BJ (cell line): ENCODE measurements at places on chromosomes 11 and 22. TPM values are rescaled to one million over a fixed set of nuclear protein-coding genes. Genes with fewer than 3 reads are reported as not detected.

YWHAH gene
- polyA plus RNA-seq, result 140 and 146 TPM in 2 replicates

ZNF70 gene
- 1.4 TPM in 2 replicates for polyA plus RNA-seq

RFPL2 gene
- polyA plus RNA-seq, result not detected in 2 replicates

OR52H1 gene
- polyA plus RNA-seq, result not detected in 2 replicates

DNA sequence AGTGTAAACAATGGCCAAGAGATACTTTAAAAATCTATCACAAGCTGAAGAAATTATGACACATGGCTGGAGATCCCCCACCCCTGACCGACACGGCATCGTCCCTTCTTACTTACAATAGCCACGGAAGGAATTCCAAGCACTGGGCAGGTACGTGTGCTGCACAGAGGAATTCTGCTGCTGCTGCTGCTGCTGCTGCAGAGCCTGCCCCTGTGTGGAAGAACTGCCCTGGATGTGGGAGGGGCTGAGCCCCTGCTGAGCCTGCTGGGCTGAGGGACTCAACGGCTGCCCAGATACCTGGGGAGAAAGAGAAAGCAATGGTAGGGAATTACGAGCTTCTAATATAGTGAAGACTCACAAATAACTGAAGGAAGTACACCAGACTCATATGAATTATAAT, 15.0 kb upstream of the NFRKB start:
- DNase-seq, result no peak

DNA sequence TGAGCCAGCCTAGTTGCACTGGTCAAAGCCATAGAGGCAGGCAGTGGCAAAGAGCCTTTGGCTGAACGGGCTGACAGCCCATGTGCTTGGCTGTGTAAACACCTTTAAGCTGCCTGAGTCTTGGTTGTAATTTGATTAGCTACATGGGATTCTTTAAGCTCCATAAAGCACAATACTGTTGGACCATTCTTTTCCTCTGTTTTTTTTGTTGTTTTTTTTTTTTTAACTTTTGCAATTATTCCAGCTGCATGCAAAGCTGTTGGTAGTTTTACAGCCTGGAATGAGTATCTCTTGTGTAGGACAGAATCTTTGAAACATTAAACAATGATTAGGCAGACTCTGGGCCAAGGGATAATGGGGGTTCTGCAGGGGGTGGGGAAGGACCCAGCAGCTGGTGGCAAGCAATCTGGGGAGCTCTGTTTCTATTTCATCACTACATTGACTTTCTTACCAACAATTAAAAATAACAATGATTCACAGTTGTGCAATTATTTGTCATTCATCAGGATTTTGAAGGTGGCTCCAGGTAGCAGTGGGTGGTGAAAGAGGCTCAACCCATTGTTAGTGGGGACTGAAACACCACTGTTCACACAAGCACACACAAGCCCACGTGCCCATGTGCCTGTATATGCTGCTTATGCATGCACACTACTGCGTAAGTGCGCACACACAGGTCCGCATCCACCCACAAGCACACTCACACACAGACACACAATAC, 69.5 kb upstream of the CSNK2A3 start:
- no peak for DNase-seq

- no peak for DNase-seq
These were observed 21.0 kb upstream of the BARX2 start for GRCh38 chr11:129354691-129355090.

GRCh38 chr11:11965192-11965591, 43.2 kb downstream of the DKK3 start:
- no peak for DNase-seq

GRCh38 chr22:37244114-37244921, at the start of gene RAC2:
Gene RAC2 (minus strand): TSS chr22:37244269. CDS start chr22:37244148, 121 bp downstream.
- no peak for DNase-seq

- no peak for DNase-seq
These were observed 17.7 kb downstream of the NAV2 start for GRCh38 chr11:19730373-19730772.

- no peak for DNase-seq
These were observed 43.3 kb downstream of the CCDC83 start for GRCh38 chr11:85898456-85898855.
